ENCODE measurements at places on chromosomes 3 and 15.

GRCh38 chr3:74531491-74531890 is 83.0 kb downstream of the CNTN3 start:
- no peak for DNase-seq

GRCh38 chr3:143731320-143731719 is 116.9 kb downstream of the SLC9A9 start:
- DNase-seq = no peak

GRCh38 chr3:23723930-23724329 is 81.8 kb upstream of the UBE2E1 start:
- DNase-seq = no peak

DNA sequence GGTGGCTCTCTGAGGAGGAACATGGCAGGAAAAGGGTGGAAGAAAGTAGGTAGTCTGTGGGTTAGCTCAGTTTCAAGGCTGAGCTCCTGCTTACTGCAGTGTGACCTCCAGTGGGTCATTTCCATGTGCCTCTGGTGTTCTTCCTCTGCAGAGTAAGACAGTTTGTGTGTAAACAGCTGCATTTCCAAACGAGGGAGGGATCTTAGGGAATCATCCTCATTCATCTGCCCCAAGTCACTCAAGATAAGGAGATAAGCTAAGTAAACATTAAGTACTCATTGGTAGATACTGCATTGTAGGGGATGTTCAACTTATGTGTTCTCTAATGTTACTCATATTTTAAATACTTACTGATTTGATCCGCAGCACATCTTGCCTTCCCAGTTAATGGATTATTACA is 83.6 kb downstream of the CLSTN2 start:
- DNase-seq = no peak

- DNase-seq = no peak
These were observed 29.2 kb upstream of the OR5K1 start for GRCh38 chr3:98433764-98434163.

- no peak for DNase-seq
These were observed 96.4 kb downstream of the ANO10 start for GRCh38 chr3:43525386-43525785.

DNA sequence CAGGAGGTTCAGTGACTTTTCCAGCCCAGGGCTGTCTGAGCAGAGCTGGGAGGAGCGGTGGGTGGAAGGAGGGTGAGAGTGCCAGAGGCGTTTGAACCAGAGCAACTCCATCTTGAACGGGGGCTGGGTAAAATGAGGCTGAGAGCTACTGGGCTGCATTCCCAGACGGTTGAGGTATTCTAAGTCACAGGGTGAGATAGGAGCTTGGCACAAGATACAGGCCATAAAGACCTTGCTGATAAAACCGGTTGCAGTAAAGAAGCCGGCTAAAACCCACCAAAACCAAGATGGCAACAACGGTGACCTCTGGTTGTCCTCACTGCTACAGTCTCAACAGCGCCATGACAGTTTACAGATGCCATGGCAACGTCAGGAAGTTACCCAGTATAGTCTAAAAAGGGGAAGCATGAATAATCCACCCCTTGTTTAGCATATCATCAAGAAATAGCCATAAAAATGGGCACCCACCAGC is 60.2 kb downstream of the ABTB1 start:
- no peak for DNase-seq

GRCh38 chr3:84128024-84128423 is 830.8 kb upstream of the CADM2 start:
- DNase-seq = no peak

Measured in activated T-cell treated with anti-CD3 and anti-CD28 coated beads, Interleukin-2, amount 50 U/mL, for 48 hours (primary cell).